Omental fat pad (tissue), 4 donors: ENCODE measurements at places on chromosomes 11 and 22.

- DNase-seq: peak; percentile 66
Observed at GRCh38 chr22:42688241-42689211, 32.1 kb downstream of the A4GALT start.

- no peak for DNase-seq
Observed at GRCh38 chr22:42279425-42280020, 9.1 kb upstream of the TCF20 start.

DNA sequence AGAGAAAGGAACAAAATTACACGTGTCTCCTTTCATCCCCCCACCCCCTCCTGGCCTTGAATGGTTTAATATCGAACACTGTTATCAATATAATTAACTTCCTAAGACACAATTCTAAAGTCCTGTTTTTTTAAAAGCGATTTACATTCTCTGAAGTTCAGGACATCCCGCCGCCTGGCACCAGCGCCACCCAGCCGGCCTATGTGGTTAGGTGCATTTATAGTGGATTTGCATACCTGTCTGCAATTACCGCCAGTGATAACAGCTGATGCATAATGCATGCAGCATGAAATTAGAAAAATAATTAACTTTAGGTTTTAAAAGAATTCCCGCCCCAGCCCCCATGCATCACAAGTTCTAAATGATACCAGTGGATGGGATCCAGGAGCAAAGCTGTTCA, 58.6 kb downstream of the MACROD1 start:
- DNase-seq: no peak

DNA sequence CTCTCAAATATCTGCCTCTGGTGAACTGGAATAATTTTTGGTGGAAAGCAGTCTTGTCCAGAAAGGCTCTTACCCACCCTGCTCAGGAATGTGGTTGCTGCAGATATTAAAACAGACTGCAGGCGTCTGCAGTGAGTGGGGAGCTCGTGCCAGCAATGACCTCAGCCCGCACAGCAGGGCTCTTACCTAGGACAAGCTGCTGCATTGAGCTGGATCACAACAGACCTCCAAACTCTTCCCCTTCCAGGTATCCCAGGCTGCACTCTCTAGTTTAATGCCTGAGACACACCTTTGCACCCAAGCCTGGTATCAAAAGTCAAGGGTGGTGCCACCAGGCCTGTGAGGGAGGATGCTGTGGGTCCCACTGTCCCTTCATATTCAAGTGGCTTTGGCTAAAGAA, 69.7 kb upstream of the CDON start:
- no peak for DNase-seq

- no peak for DNase-seq
Observed at GRCh38 chr11:65611758-65612603, 2.0 kb downstream of the MAP3K11 start.

- no peak for DNase-seq
Observed at GRCh38 chr11:64711956-64712362, 11.0 kb downstream of the NRXN2 start.

GRCh38 chr22:28012832-28013460, 93.9 kb upstream of the PITPNB start:
- DNase-seq: no peak

DNA sequence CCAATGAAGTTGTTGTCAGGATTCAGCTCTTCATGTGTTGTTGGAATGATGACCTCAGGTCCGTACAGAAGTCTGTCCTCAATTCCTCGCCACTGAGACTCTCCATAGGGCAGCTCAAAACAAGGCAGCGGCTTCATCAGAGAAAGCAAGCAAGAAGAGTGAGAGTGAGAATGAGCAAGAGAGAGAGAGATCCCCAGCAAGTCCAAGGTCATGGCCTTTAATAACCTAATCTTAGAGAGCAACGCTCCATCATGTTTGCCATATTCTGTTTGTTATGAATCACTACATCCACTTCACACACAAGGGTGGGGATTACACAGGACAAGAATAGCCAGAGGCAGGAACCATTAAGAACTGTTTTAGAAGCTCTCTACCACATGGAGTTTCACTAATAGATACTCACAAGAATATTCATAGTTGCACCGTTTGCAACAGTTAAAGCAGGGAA, 23.3 kb upstream of the MMP7 start:
- no peak for DNase-seq

- DNase-seq: peak; percentile 25
Observed at GRCh38 chr11:122101625-122102291, 14.3 kb downstream of the BLID start.

DNA sequence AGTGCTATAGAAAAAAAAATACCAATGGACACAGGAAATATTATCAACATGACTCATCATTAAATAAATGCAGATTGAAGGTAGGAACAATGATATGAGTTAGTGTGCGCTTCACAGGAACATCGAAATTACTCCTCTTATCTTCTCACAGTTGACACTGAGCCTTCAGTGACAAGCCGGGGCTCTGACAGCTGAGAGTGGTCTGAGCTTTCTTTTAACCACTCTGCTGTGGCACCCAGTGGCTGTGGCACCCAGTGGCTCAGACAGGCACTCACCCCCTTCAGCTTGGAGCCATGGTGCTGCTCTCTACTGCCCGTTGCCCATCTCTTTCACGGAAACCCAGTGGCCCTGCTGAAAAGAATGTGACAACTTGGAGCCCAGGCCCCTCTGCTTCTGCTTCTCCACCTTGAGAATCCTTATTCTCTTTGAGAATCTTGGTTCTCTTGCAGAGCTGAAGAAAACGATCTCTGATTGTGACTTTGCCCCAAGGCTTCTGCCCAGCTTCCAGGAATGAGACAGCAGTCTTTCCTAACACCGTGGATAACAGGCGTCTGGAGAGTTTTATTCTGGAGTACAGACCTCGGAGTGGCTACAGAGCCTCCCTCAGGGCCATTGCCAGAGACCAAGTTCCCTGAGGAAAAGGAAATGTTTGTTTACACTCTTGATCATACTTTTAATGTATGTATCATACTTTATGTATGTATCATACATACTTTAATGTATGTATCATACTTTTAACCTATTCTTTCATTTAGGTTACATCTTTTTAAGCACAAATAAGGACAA, 37.1 kb upstream of the OR8B8 start:
- no peak for DNase-seq

GRCh38 chr11:66491315-66491935, 11.2 kb downstream of the DPP3 start:
- no peak for DNase-seq

DNA sequence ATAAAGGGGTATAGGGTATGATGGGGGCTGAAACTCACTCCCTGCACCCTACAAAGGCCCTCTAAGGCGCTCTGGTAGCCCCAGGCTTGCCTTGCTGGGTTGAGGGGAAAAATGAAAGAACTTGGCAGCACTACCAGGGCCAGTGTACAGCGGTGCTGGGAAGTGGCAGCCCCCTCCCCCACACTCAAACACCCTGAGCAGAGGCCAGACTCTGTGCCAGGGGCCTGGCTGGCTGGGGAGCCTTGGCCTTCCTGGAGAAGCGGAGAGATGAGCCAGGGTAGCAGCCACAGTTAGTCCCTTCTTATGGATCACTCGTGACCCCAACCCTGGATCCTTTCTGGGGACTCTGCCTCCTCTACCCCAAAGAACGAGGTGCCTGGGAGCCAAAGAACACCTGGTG, 2.7 kb downstream of the TMEM134 start:
- no peak for DNase-seq

GRCh38 chr11:85414175-85414574, 213.0 kb downstream of the DLG2 start:
- no peak for DNase-seq

DNA sequence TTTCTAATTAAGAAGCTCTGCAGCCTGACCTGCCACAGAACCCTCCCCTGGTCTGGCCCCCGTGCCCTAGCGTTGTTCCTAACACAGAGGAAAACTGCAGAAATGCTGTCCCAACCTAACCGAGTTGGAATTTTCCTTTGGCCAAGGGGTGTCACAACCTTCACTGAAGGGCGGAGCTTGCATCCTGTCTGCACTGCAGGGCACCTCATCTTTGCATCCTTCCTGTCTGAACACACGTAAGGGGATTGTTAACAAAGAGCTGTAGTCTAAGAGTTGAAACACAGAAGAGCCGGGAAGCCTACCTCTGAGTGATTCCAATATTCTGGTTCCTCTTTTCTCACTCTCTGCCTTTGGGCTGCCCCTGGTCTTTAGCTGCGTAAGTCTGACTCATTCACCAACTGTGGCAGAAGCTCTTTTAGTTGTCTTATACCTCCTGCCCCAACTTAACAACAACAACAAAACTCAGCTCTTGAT, 1.6 kb downstream of the DIXDC1 start:
- no peak for DNase-seq

- no peak for DNase-seq
Observed at GRCh38 chr11:118438314-118438931, 2.1 kb downstream of the KMT2A start.

GRCh38 chr11:119206511-119207414, 624 bp downstream of the CBL start:
- peak; percentile 41 for DNase-seq

DNA sequence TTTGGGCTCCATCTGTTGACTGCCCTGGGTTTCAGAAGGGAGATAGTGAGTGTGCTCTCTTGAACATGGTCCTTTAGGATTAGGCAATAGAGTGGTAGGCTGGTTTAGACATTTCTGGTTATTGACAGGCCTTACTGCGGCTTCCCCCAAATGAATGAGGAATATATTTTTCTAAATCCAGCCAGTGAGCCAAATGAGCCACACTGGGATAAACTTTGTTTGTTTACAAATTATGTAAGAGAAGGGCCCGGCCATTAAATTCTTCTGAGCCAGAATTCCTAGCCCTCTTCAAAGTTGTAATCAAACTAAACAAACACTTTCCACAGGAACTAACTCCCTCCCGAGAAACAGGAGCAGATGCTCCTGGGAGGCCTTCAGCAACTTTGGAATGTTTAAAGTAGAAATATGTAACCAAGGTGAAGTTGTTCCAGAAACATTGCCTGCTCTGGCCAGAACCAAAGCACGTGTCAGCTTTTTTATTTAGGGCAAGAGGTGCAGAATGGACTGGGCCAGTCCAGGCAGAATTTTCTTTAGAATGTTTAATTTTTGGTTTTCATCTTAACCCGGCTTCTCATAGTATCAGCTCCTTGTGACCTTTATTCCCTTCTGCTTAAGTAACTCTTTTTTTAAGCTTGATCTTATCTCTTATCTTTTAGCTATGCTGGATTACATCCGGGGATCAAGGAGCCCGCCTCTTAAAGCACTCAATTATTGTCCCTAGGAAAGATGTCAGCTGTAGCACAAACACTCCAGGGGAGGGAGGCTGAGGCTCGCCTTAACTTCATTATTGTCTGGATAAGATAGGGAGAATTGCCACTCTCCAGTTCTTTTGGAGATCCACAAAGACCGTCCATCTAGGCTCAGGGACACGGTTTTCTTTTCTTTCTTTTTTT, 28.7 kb downstream of the ZNRF3 start:
- DNase-seq: no peak

GRCh38 chr11:104524254-104524653, 360.3 kb upstream of the PDGFD start:
- no peak for DNase-seq

- no peak for DNase-seq
Observed at GRCh38 chr11:27487706-27488105, 15.1 kb upstream of the LGR4 start.

- DNase-seq: no peak
Observed at GRCh38 chr11:124865902-124866851, 945 bp downstream of the ROBO3 start.

DNA sequence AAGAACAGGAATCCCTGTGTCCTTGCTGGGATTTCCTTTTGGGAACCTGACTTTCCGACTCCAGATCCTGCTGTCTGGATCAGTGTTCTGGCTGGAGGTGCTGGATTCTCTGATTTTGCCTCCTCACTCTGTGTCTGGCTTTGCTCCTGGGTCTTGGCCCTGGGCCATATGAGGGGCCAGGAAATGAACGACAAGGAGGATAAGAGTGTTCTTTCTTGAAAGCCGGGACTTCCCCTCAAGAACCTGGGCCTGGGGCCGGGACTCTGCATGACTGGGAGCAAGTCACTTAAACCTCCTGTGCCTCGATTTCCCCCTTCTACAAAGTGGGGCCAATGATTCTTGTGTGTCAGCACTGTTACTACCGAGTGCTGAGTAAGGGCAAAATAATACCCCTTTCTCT, 2.9 kb upstream of the MYO7A start:
- DNase-seq: no peak

- no peak for DNase-seq
Observed at GRCh38 chr11:100011697-100012096, 675.4 kb upstream of the ARHGAP42 start.

DNA sequence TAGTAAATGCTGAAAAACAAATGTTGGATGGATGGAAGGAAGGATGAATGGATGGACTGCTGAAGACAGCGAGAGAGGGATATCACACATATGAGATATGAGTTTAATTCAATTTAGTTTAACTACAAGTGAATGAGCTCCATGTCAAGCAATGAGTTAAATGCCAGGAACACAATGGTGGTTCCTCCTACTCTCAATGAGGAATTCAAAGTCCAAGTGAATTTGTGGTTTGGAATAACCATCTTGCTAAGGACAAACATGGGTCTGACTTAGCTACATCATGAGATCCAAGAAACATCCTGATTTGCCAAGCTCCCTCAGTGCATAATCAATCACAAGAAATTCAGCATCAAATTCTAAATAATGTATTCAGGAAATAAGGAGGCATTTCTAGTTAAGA, 26.1 kb upstream of the PPP2R1B start:
- DNase-seq: no peak

DNA sequence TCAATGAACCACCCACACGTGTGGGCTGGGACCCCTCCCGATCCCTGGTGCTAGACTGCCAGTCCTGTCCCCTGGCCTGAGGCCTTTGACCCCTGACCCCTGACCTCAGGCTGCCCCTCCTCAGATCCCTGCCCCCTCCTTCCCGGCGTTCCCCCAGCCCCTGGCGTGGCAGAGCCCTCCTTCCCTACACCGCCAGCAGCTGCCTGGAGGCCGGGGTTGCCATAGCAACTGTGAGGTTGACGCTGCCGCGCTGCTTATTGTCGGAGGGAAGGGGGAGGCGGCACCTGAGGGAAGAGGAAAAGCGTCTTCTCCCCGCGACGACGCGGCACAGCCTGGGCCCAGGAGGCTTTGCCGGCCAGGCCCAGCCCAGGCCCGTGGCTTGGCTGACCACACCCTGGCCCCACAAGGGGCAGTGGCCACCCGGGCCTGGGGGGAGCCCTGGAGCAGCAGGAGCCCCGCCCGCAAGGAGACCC, 32.6 kb downstream of the SHANK3 start:
- DNase-seq: no peak

- no peak for DNase-seq
Observed at GRCh38 chr11:22467248-22467647, 129.1 kb downstream of the SLC17A6 start.

GRCh38 chr11:8060146-8060719, 20.8 kb upstream of the TUB start:
- DNase-seq: no peak

DNA sequence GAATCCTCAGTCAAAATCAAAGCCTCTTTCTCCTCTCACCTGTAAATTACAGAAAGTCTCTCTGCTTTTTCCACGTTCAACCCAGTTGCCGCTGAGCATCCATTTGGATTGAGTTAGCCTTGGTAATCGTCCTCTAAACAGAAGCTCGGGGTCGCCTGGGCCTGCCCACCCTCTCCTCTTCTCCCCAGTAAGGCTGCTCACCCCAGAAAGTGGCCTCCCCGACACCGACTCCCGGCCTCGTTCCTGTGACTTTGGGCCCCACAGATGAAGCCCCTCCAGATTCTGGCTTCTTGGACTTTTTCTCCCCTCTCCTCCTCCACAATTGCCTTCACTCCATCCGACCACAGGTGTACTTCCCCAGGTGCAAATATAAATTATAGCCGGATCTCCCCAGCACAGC, 1500.0 kb downstream of the BRD1 start:
- DNase-seq: no peak
